ENCODE measurements at places on chromosomes 2 and 18. TPM values are rescaled to one million over a fixed set of nuclear protein-coding genes. Genes with fewer than 3 reads are reported as not detected.

DNA sequence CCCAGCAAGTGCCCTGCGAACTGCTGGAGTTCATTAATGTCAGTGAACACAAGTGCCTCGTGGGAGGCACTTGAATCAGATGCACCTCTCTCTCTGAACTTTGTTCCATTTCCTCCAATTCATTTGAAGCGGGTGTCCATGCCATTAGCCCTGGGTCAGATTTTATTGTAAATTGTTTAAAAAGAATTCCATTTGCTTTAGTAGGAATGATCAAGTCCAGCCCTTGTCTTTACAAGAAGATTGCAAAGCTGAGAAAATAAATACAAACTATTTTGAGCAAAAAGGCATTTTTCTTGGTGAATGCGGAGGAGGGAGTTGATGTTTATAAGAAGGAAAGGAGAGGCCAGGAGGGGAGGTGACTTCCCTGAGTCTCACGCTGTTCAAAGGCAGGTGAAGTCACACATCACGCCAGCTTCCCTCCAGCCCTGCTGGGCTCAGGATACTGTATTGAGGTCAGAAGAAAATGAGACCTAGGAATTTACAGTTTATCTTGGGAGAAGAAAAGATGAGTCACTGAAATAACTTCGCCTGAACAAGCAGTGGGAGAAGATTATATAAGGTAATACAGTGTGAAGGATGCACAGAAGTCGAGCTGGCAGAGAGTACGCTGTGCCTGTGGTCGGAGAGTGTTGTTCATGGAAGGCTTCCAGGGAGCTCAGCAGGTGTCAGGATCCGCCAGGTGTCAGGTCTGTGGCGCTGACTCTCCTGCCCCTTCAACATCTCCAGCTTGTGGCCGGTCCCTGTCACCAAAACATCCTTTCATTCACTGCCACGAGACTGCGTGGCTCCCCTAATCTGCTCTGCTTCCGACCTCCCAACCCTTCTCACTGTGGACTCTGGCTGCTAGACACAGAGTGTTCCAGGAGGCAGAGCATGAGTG lies 36.5 kb downstream of the EFR3B start:
- peak; percentile 26 for DNase-seq

- DNase-seq, result no peak
These were observed 166.4 kb upstream of the MGAT5 start for GRCh38 chr2:134087371-134087921.

DNA sequence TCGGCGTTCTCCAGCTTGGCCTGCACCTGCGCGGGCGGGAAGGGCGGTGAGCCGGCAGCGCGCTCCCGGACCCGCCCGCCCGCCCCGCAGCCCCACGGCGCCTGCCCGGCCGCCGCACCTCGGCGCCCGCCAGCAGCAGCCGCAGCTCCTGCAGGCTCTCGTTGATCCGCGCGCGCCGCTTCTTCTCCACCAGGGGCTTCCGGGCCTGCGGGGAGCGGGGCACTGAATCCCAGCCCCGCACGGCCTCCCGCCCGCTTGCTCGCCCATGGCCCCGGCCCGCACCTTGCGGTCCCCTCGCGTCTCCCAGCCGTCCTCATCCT lies 335 bp downstream of the HES6 start:
- DNase-seq, result no peak

DNA sequence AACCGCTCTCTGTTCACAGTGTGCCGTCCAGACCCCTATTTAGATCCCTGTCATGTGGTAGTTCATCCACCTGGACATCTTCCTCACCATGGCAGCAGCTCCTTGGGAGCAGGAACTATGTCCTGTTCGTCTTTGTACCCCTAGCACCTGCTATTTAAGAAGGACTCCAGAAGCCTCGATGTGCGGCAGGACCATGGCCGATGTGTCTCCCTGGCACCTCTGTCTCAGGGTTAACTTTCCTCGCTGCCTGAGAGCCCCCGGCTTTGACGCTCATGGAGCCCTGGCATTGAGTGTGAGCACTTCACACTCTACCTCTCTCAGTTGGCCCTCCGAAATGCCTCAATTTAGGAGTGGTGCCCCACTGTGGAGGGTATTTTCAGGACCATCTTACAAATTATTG lies 152.0 kb downstream of the FAM210A start:
- DNase-seq, result no peak

GRCh38 chr2:232417489-232417888 lies 10.8 kb downstream of the ALPG start:
- no peak for DNase-seq

DNA sequence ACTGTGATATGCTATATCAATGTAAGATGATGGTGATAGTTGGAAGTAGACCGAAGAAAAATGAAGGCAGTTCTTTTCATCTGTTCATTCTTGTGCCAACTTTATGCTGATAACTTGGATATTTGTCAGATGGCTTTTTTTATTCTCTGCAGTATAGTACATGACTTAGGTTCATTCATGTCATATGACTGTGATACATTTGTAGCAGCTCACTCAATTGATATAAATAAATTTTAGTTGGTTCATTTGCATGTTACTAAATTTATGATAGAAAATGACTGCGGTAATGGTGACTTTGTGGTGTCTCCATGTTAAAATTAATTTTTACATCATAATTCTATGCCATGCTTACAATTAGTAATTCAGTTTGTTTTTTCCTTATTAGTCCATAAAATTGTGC lies 7.1 kb downstream of the UBXN2A start:
- no peak for DNase-seq

DNA sequence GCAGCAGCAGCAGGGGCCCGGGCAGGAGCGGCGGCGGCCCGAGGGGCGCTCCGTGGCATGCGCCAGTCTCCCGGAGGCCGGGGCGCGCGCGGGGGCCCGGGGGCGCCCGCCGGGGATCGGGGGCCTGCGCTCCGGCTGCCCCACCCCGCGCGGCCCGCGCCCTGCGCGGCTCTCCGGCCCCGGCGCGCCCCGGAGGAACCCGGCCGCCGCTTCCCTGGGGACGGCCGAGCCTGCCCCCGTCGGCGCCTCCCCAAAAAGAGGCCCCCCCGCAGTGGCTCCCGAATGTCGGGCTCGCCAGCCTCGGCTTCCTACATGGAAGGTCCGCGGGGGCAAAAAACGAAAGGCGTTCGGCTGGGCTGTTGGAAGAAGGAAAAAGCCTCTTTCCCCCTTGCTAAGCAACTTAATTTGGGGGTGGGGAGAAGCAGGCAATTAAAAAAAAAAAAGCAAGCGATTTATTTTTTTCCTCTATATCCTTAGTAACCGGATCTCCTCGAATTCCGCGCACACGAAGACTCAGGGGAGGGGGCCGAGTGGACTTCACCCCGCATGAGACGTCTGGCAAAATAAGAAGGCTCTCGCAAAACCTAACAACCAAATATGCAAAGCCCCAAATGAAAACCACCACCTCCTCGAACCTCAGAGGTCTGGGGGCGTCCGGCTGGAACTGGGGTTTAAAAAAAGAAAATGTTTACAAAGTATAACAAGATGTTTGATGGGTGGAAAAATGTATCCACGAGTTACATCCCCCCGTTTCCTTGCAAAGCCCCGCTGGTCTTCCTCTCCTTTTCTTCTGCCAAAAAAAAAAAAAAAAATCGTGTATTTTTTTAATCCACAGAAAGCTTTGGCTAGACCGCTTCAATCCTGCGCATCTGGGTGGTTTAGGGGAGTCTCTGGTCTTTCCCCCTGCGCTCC lies at the start of gene SMAD7:
Gene SMAD7 (minus strand): TSS at position 430 of the 912 bp plus-strand sequence. CDS start 541 bp downstream, outside the sequence.
- DNase-seq, result no peak

DNA sequence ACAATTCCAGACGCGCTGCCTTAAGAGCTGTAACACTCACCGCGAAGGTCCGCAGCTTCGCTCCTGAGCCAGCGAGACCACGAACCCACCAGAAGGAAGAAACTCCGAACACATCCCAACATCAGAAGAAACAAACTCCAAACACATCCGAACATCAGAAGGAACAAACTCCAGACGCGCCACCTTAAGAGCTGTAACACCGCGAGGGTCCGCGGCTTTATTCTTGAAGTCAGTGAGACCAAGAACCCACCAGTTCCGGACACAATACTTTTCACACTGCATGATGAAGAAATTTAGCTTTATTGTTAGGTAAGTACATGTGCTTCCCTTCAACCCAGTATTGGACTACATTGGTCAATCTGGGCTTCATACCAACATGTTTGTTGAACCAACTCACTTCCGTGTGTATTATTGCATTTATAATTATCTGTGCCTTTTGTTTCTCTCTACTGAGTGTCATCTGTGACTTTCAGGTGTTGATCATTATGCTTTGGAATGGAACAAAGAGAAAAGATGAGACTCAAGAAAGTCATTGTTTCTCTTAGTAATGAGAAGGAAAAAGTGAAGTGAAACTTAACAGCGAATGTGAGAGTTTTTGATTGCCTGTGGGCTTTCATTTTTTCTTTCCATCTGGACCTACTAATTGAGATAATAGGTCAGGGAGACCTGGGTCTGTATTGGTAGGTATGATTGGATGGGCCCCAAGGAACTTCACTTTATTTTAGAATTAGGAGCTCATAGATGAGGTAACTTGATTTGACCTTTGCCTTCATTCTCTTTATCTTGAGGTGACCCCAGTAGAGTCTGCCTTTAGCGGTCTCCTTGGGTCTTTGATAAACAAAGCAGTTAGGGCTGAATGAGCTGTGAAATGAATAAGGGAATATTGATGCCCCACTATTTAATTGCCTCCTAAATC lies 76.1 kb upstream of the CAVIN2 start:
- no peak for DNase-seq

- DNase-seq, result no peak
These were observed 148.4 kb upstream of the MYO3B start for GRCh38 chr2:170029551-170029950.

The DPYSL5 gene
- total RNA-seq, result not detected

The SPP2 gene
- not detected for total RNA-seq

The FEV gene
- total RNA-seq, result not detected

The CYP20A1 gene
- 18.8 TPM for total RNA-seq

The MOCOS gene
- 0.43 TPM for total RNA-seq

The UBE2F gene
- 67.0 TPM for total RNA-seq

Data from heart left ventricle (tissue), 16 donors.